NCI-H2081 (cell line): ENCODE measurements at places on chromosomes 6 and 20.

DNA sequence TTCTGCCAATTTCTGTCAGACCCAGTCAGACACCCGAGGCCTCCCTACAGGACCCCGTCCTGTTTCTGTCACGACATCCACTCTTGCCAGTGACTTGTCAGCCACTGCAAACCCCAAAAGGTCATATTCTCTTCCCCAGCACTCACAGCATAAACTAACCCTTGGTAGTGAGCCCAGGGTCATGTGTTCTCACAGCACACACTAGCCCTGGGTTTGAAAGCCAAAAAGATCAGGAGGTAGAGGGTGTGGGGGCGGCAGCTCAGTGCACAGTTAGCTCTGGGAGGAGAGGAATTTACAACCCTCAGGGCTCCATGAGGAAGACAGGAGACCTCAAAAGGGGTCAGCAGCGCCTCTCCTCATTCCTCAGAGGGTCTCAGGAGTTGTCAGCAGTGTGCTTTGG lies 9.9 kb upstream of the SNX9 start:
- DNase-seq: no peak

- no peak for DNase-seq
These were observed 9.2 kb downstream of the TGM3 start for GRCh38 chr20:2305029-2305428.

GRCh38 chr6:3990692-3991491 lies 88.0 kb downstream of the FAM217A start:
- DNase-seq: peak; percentile 82

DNA sequence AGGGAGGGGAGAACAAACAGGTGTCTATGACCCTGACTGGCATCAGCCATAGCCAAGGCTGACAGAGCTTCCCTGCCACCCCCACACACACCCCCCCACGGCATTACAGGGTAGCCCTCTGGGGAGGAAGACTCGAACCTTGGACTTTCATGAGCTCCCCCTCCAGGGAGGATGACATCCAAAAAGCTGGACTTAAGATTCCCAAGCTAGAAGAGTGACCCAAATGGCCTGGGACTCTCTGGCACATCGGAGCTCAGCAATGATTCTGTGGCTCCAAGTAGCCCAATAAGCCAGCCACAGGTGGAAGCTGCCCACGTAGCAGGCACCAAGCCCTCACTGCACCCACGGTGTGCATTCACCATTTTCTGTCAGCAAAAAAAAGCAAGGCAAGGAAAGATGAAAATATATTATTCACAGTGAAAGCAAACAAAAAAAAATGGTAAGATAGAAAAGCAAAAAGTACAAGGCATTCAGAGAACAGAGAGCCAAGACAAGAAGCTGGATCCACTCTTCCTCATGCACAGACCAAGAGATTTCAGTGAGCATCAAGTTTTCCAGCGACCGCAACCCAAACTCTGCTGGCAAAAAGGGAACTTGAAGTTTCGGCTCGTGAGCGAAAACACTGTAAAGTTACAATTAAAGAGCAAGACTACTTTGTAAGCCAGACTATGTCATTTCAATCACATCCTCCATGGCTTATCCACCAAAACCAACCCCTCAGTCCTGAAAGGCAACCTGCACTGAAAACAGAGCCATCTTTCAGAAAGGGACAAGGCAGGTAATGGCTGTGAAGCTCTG lies 10.9 kb downstream of the JAG1 start:
- DNase-seq: no peak

DNA sequence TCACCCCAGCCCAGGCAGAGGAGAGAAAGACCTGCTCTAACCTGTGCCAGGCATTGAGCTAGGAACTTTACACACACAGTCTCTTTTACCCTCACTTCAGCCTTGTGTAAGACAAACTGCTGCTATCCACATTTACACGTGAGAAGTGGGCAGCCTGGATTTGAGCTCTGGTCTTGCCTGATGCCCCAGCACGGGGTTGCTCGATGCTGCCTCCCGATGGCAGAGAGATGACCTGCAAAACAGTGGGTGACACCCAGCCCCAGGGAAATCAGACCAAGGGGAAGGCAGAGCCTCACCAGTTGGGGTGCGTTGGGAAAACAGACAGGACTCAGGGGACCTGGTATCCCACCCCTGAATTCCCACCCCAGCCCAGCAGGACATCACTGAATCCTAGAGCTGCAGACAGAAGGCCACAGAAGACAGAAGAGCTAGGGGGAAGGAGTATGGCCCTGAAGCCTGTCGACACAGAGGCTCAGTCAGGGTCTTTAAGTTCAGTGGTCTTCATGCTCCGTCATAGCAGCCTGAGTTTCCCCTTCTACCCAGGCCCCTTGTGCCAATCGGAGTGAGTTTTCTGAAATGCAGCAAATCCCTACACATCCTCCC lies 990 bp downstream of the BPI start:
- DNase-seq: no peak

DNA sequence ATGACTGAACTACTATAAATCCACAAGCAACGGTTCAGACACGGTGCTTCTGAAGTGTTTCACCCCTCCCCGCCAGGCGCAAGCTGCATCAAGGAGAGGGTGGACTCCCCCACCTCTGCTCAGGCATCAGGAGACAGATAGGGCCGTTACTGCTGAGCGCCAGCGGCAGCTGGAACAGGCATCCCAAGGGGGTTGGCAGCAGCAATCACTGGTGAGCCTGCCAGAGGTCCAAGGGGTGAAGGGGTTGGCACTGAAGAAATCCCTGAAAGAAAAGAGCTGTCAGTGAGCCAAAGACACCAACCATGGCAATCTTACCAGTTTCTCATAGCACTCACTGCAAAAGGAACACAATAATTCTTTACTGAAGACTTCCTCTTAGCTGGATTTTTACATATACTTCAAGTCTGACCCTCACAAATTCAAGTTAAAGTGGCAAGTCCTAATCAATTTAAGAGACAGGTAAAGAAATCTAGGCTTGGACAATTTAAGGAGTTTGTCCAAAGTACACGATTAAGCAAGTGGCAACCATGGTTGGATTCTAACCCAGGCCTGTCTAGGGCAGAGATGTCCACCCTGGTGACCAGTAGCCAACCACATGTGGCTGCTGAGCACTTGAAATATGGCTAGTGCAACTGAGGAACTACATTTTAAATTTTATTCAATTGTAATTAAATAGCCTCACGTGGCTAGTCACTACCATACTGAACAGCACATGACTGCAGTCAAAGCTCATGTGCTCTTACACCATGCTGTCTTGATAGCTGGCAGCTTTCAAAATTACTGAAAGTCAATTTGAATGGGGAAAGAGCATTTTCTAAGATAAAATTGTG lies 21.7 kb upstream of the TBC1D20 start:
- peak; percentile 10 for DNase-seq

- no peak for DNase-seq
These were observed 128.4 kb downstream of the KLHL32 start for GRCh38 chr6:97052896-97053295.

DNA sequence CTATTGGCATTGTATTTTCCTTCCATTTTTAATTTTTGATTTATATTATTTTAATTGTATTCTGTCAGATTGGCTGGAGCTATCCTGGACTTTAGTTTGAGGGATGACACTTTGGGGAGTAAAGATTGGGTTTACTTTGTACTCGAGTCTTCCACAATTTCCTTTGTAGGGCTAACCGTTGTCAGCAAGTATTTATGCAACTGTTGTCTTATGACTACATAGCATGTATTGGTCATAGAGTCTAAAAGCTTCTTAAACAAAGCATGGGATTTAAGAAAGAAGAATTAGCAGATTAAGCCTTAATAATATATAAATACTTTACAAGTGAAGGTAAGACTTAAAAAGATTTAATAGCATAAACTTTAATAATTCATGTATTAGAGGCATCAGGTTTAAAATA lies 19.6 kb downstream of the FARS2 start:
- no peak for DNase-seq

DNA sequence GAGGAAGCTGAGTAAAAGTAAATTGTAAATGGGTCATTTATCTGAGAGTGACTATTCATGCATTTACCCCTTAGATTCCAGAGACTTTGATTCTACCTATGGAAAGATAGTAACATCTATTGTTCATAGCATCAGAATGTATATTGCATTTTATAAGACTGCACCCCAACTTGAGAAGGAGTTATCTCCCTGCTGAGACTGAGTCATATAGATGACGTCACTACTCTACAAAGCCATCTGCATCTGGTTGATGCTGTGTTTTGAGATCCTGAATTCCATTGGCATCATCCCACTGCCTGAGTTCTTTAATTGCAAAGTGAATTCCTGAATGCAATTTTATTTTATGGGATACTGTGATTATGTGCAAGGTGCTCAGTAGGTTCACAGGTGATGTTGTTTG lies 444.0 kb upstream of the SLC35B3 start:
- DNase-seq: no peak

DNA sequence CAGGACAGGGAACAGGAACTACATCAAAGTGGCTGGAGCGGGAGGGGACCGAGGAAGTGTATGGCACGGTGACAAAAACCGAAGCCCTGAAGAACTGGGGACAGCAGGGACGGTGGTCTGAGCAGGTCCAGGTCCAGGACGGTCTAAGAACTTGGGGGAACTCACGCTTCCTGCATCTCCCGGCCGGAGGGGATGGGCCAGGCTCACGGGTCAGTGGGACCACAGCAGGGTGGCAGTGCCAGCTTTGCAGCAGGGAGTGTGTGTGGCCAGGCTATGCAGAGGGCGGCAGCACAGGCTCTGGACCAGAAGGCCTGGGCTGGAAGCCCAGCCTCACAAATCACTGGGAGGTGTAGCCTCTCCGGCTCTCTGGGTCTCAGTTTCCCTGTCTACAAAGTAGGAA lies 123.8 kb downstream of the BMP7 start:
- no peak for DNase-seq

- DNase-seq: no peak
These were observed 512.8 kb upstream of the JARID2 start for GRCh38 chr6:14732844-14733757.

GRCh38 chr6:170362121-170362520 lies 55.6 kb downstream of the FAM120B start:
- no peak for DNase-seq

- no peak for DNase-seq
These were observed 696 bp upstream of the SIRPA start for GRCh38 chr20:1894471-1894950.

DNA sequence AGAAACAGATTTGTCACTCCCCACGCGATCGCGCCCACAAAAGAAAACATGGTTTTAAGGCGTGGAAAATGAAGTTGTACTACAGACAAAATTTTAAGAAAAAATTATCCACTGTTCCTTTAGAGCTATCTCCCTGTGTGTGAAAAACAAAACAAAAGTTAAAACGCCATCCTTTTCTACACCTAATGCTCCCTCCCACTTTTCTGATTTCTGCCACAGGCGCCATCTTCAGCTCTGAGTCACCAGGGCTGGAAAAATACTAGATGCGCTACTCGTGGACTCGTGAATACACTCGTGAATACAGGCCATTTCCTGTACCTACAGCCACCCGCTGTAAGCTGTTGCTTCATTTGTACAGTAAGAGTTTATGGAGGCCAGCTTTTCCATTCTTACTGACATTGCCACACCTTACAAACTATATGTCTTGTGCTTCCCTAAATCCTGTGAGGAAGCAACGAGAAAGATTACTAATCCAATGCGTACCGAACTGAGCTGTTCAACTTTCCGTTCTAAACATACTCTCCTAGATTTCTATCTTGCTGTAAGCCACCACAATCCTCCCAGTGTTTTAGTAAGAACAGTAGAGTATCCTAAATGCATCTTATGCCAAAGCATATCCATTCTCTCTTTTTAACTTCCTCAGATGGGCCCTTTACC lies 773 bp upstream of the AHI1 start:
- peak; percentile 62 for DNase-seq

GRCh38 chr6:166852451-166852975 lies 103.8 kb downstream of the RNASET2 start:
- no peak for DNase-seq

- peak; percentile 64 for DNase-seq
These were observed 699 bp upstream of the HSPA1B start for GRCh38 chr6:31826793-31827285.

GRCh38 chr6:119138906-119139541 lies 60.6 kb upstream of the FAM184A start:
- no peak for DNase-seq

GRCh38 chr6:15086348-15087158 lies 159.3 kb upstream of the JARID2 start:
- DNase-seq: no peak
